ENCODE measurements at places on chromosomes 2 and 18.

DNA sequence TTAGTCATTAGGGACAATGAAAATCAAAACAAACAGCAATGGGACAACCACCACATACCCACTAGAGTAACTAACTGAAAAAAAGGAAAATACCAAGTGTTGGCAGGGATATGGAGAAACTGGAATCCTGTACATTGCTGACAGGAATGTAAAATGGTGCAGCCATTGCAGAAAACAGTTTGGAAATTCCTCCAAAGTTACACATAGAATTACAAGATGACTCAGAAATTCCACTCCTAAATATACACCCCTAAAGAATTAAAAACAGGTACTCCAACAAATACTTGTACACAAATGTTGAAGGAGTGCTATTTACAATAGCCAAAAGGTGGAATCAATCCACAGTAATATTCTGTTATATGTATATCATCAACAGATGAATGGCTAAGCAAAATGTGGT is 110.9 kb downstream of the ROCK1 start:
- peak; percentile 43 for DNase-seq

DNA sequence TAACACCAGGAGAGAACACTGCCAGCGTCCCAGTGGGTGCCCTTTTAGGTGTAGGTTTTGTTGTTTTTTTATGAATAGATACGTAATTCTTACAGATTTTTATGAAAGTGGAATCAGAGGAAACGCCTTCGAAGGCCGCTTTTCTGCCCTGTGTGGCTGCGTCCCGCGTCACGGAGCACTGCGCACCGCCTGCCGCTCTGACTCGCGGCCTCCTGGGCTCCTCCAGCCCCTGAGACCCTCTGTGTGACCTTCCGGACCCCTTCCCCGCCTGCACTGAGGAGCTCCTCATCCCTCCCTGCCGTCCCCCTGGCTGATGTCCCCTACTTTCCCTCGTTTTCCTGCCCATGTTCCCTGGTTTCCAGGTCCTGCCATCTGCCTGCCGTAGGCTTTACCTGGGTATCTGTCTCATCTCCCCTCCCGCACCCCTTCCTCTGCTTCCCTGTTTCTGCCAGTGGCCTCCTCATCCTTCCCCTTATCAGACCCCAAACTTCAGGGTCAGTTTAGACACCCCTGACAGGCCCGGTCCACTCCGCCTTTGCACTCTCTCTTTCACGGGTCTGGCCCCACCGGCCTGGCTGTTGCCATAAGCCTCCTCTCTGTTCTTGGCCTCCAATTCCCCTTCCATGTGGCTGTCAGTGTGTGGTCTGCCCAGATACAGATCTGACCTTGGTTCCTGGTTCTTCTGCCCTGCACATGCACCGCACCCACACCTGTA is 32.7 kb downstream of the PDIA6 start:
- no peak for DNase-seq

DNA sequence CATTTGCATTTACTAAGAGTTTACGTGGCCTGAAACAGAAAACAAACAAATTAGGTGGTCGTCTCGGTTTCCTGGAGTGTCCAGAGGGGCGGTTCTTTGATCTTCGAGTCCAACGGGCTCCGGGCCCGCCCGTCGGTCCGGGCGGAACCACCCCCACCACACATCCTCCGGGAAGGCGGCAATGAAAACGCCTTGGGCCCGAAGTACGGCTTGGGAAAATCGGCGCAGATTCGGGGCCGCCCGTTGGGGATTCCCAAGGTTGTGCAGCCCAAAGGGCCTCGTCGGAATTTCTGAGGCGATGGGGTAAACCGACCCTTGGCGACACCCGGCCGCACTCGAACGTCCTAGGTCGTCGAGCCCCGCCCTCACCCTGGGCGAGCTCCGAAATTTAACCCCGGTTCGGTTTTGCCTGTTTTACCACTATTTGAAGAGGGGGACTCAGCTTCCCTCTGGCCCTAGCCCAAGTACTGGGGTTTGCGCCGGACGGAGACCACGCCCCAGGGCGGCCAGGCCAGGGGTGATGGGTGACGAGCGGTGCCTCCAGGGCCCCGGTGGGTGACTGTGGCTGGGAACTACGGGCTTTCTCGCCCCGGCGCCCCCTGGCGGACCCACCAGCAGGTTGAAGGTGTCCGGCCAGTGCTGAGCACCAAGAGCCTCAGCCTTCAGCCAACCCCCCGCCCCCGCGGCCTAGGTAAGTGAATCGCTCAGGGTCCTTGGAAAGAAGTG is 1.9 kb upstream of the CFAP53 start:
- DNase-seq, result peak; percentile 53

GRCh38 chr2:705971-706511 is 28.8 kb upstream of the TMEM18 start:
- DNase-seq, result no peak

GRCh38 chr18:41320100-41320499 is 634.9 kb upstream of the PIK3C3 start:
- DNase-seq, result no peak

DNA sequence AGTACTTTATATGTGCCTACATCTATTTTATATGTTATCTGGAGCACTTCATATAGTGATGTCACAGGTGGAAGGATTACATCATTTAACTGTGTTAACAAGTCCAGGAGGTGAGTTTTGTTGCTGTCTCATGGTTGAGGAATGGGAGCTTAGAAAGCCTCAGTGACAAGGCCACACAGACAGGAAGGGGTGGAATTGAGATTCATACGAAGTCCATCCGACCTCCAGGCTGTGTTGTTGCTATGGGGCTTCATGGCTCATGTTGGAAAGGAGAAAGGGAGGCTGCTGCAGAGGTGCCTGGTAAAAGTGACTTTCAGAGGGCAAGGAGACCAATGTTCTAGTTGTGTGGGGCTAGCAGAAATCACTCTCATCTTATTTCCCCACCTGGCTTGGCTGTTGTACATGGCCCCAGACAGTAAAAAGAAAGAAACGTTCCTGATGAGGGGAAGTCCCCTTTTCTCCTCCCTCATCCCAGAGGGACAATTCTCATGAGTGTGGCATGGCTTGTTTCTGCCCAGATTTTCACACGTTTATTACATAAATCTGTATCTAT is 31.0 kb upstream of the GREB1 start:
- peak; percentile 17 for DNase-seq

DNA sequence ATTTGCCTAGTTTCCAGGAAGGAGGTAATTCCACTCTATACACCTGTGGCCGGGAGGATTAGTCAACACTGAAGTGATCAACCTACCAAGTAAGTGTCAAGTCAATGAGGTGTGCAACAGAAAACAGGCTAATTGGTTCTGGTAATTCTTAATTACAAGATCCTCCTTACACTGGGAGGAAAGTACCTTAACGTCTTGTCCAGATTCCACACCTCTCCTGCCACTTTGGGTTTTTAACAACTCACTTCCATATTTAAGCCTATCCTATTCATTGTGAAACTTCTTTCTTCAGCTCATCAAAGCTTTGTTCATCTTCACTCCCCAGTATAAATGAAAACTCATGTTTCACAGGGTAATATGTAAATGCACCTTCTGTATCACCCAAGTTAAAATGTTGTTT is 22.0 kb upstream of the MAP4K4 start:
- no peak for DNase-seq

DNA sequence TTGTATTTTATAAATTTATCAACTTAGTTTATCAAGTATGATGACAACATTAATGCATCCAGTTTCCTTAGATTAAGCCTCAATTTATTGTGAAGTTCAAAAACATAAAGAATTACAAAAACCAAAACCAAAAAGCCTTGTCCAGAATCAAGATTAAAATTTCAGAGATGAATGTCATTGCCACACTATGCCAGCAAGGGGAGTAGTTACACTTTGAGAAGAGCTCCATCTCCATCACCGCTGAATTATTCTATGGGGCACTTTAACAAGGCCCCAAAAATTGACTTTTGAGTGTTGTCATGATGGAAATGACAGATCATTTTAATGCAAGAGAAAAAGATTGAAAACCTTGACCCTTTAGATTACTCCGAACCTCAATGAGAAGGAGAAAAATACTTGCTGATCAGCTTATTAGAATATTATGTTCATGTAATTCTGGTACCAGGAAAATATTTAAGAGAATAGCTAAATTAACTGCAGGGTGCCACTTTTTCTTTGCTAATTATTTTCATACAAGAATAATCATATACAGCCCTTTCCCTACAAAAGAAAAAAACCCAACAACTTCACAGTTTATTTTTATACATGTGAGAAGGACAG is 152.5 kb upstream of the AQP4 start:
- DNase-seq, result no peak

DNA sequence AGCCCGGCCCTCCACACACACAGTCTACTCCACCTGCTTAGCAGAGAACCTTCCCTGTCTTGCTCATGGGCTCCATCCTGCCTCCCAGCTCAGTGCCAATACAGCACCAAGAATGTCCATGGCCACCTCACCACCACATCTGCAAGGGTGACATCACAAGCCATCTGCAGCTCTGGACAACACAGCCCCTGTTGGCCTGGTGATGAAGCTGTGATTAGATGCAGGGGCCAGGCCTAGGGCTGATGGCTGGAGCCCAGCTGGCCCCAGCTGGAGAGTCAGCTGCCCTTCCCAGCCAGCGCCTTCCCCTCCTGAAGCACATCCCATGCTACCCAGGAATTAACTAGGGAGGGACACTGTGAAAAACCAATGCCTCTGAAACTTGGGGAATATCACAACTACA is 91.1 kb downstream of the TTC32 start:
- no peak for DNase-seq

DNA sequence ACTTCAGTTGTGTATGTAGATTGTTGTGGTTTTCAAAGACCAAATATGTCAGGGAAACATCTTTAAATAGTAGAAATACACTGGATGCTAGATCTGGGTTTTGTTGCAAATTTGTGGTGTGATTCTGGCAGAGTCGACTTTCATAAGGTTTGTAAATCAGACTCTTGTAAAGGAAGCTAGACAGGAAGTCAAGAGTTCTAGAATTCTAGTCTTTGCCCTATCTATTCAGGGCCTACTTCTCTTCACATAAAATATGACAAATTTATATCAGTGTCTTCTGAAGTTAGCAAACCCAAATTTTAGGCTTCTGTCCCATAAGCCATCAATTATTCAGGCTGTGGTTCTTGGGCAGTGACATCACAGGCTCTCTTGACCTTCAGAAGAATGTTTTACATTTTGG is 1579.2 kb upstream of the PIK3C3 start:
- peak; percentile 88 for DNase-seq

- DNase-seq, result peak; percentile 26
These were observed 33.7 kb upstream of the CCBE1 start for GRCh38 chr18:59730896-59731295.

DNA sequence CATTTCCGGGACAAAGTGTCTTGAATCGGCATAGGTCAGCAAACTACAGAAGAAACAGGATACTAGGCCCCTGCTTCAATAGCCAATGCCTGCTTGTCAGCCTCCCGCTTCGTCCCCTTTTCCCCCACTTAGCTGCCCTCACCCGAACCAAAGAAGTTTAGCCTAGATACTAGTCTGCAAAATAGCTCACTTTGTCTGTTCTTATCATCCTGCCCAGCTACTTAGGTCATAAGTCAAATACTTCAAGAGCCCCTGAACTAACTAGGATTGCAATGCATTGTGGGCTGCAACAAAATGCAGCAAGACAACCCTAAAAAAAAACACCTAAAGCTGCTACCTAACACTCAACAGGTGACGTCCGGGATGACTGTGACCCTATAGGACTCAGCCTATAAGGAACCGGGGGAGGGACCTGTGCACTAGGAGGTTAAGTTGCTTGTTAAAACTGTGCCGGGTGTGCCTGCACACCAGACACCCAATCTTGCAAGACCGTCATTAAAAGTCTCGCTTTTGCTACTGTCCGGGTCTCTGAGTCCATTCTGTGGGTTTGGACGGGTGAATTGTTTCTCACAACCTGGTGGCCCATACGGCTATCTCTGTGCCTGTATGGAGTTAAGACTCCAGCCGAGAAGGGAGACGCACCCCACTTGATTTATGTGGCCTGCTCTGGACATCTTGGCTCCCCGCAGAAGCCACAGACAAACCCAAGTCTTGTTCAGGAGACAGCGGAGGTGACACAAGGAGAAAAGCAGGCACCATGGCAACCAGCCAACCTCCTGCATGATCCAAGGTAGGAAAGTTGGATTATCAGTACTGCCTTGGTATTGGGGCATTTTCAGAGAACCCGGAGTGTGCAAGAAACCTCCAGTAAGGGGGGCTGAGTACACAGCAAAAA is 105.9 kb downstream of the HIBCH start:
- peak; percentile 40 for DNase-seq

- DNase-seq, result peak; percentile 33
These were observed 77.2 kb upstream of the TXNDC2 start for GRCh38 chr18:9808295-9809241.

DNA sequence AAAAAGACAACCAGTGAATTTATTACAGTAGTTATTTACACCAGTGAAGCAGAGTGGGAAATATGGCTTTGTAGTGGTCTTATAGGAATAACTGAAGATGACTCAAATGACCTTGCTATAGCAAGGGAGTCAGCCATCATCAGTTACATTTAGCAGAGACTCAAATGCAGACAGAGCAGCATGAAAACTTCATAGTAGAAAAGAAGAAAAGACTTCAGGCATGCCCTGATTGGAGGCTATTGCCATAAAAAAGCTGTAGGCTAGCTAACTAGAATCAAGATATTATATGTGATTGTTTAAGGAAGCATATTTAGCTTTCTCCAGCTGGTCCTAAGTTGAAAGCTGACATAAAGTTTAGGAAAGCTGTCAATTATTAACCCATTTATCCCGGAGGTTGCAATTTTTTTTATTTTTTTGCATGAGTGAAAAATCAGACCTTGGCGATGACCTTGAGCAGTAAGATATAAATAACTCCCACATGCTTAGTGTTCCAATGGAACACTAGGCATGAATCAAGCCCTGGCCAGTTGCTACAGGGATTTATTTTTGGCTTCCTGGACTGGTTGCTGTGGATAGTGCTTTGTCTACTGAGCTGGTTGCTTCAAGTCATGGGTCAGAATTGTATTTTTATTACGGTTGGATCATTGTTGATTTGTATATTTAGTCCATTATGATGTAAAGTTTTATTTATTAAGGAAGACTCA is 675.6 kb upstream of the VRK2 start:
- DNase-seq, result peak; percentile 9

DNA sequence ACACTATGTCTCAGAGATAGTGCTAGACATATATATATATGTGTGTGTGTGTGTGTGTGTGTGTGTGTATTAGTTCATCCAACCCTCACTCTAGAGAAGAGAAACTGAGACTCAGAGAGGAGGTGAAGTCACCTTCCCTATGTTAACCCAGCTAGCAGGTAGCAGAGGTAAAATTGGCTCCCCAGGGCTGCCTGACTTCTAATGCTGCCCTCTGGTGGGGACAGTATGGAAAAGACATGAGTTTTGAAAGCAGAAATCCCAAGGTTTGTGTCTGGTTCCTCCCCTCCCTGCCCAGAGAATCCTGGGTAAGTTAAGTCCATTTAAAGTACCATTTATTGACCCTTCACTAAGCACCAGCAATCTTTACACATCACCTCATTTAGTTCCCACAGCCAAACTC is 137.7 kb downstream of the THNSL2 start:
- DNase-seq, result no peak

- DNase-seq, result no peak
These were observed 316.5 kb downstream of the SETBP1 start for GRCh38 chr18:44997174-44997573.

Data from fibroblast of skin of abdomen (primary cell).